Foreskin keratinocyte (primary cell): ENCODE measurements at places on chromosomes 12 and 14. TPM values are rescaled to one million over a fixed set of nuclear protein-coding genes. Genes with fewer than 3 reads are reported as not detected.

The PLA2G1B gene
- total RNA-seq, result not detected in 2 replicates

The PLBD1 gene
- 2.0 and 3.6 TPM in 2 replicates for total RNA-seq

The ARHGEF40 gene
- 13.6 and 20.7 TPM in 2 replicates for total RNA-seq

The ADAMTS20 gene
- total RNA-seq, result not detected in 2 replicates

The KRT6A gene
- total RNA-seq, result 5,507 and 5,589 TPM in 2 replicates

The KCNMB4 gene
- 0.11 and 1.1 TPM in 2 replicates for total RNA-seq

The PTGDR gene
- not detected in 2 replicates for total RNA-seq

The ACOT4 gene
- total RNA-seq, result 1.1 and 1.2 TPM in 2 replicates
